Epithelial cell of proximal tubule (primary cell): ENCODE measurements at places on chromosomes 3 and 15.
A peak's percentile ranks its signal among the peaks of the same experiment; 100 is the strongest.

DNA sequence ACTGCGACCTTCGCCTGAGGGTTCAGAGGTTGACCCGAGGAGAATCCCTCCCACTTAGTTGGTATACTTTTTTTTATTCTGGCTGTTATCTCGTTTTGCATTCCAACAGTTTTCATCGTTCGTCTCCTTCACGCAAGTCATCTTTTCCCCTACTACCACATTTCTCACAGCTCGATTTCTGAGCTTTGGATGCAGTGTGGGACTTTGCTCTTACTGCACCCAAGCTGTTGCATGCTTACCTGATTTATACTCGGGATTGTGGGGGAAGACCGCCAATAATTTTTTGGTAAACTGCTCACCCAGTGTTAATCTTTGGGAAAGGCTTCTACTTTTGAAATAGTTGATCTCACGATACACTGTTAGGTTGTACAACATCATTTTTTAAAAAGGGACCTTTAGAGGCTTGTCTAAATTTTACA, 702 bp downstream of the TBC1D23 start:
- DNase-seq = no peak

GRCh38 chr3:51075221-51075775, 309.8 kb upstream of the MANF start:
- DNase-seq = no peak

- DNase-seq = no peak
Observed at GRCh38 chr15:70202756-70203155, 105.0 kb upstream of the TLE3 start.

DNA sequence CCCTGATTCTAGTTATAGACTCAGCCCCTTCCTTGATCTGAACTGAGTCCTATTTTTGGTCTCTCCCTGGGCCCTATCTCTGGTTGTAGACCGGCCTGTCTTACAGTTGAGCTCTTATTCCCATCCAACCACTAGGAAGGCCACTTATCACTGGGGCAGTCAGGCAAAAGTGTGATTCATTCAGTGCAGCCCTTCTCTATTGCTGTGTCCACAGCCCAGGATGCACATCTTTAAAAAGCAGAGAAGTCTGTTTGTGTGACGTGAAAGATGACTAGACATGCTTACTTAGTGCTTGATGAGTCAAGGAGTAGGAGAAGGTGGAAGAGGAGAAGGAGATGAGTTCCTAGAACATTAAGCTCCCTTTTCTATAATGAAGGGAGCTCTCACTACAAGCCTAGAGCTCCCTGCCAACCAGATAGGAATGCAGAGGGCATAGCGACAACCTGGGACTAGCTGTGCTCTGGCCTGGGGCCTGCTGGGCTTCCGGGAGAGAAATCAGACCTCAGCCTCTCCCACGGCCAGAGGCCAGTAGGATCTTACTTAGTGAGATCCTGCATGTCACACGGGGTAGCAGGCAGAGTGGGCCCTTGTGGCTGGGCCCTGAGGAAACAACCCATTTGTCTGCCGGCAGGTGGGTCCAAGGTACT, 25.7 kb downstream of the INSYN1 start:
- DNase-seq = no peak

DNA sequence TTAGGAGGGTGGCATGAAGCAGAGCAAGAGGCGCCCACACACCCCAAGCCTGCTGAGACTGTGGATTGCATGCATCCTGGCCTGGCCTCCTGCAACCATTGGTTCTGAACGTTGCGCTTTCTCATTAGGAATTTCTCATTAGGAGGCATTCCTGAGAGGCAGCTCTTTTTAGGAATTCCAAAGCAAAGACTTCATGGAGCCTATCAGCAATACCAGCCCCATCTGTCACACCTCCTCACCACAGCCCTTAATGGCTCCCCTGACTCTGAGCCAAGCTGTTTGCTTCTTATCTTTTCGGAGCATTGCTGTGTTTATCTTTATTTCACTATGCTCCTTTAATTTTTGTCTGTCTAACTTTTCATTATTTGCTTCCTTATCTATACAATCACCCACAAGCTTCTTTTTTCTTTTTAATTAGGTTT, 226.9 kb downstream of the CACNA2D3 start:
- DNase-seq = no peak

- DNase-seq = no peak
Observed at GRCh38 chr3:52787672-52788625, 6.6 kb upstream of the ITIH3 start.

- no peak for DNase-seq
Observed at GRCh38 chr3:67650084-67650483, 4.3 kb downstream of the SUCLG2 start.

DNA sequence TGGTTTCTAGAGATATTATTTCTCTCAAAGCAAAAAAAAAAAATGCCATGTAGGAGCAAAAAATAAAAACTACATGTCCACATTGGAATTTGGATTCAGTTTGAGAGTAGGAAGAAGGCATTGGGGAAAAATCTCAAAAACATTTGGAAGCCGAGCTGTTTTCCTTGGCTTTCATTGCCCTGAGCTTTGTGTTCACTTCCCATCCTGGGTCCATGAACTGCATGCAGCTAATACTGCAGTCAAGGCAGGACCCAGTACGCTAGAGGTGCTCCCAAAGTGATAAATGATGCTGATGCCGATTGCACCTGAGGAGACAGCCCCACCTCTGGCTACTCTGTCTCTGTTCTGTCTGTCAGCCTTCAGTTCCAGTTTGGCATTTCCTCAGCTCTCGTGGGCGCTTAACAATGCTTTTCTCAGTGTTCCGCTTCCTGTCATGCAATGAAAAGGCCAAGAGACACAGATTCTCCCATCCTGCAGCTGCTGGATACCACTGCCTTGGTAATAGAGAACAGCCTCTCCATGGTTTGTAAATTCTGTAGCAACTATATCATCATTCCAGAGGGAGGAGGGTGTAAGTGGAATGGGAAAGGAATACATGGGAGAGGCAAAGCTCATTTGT, 181.8 kb downstream of the RYR3 start:
- DNase-seq = no peak

DNA sequence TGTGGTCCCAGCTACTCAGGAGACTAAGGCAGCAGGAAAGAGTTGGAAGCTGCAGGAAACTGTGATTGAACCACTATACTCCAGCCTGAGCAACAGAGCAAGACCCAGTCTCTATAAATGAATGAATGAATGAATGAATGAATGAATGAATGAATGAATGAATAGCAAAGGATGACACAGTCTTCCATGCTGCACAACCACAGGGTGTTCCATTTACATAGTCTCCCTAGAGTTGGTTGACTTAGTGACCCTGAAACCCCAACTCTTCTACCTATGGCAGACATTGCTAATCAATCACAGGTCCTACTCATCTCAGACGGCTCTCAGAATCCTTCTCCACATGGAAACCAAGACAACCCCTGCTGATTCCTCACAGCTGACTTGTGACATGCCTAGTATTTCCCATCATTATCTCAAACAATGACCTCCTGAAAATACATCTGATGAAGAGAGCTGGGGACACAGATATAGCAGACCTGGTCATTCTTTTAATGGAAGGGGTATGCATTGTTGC, 2.1 kb downstream of the IQCF5 start:
- no peak for DNase-seq

DNA sequence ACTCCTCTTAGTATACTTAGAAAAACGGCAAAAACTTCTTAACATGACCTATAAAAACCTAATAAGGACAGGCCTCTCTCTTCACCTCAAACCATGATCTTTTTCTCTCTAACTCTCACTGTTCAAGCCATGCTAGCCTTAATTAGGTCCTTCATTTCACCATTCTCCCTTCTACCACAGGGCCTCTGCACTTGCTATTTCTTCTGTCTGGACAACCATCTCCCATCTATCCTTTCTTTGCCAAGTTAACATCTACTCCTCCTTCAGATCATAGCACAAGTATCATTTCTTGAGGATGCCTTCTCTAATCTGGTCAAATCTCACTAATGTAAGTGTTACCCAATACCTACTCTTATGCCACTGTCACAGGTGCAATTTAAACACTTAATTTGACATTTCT, 39.1 kb downstream of the TMCC1 start:
- no peak for DNase-seq

GRCh38 chr3:120348065-120348990, 826 bp downstream of the LRRC58 start:
- DNase-seq = no peak

DNA sequence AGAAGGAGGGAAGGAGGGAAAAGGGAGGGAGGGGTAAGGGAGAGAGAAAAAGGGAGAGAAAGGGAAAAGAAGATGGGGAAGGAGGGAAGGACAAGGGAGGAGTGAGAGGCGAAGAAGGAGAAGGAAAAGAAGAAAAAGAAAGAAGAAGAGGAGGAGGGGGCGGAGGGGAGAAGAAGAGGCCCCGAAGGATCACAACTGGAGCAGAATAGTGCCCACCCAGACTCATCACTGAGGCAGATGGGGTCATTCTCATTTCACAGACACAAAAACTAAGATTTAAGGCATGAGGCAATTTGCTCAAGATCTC, 2.7 kb upstream of the ALAS1 start:
- no peak for DNase-seq

GRCh38 chr15:59792359-59792758, 103.2 kb upstream of the BNIP2 start:
- DNase-seq = no peak

GRCh38 chr3:192847941-192848340, 69.7 kb downstream of the MB21D2 start:
- no peak for DNase-seq

DNA sequence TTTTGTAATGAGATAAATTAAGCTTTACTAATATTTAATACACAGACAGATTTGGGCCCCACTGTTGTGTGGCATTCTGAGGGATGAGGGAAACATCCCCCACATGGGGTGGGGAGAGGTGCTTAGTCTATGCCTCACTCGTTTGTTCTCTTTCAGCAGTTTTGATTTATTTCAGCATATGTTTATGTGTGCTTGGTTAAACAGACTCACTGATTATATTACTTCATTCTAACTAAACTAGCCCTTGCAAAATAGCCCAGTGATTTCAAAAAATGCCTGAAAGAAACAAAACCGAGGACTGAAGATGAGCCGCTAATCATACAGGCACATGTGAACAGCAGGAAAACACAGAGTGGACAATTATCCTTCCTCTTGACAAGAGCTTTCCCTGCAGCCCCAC, 27.2 kb downstream of the TNFAIP8L3 start:
- DNase-seq = no peak

- no peak for DNase-seq
Observed at GRCh38 chr15:83612898-83613635, 40.9 kb upstream of the ADAMTSL3 start.

GRCh38 chr3:44065311-44066094, 176.2 kb upstream of the TOPAZ1 start:
- peak; percentile 89 for DNase-seq

GRCh38 chr15:80041494-80042253, 17.8 kb upstream of the ZFAND6 start:
- DNase-seq = no peak

- DNase-seq = no peak
Observed at GRCh38 chr3:171285287-171285686, 174.9 kb downstream of the TNIK start.

- DNase-seq = no peak
Observed at GRCh38 chr3:87145553-87145952, 81.6 kb upstream of the CHMP2B start.

GRCh38 chr3:145448436-145448835, 712.5 kb downstream of the PLOD2 start:
- peak; percentile 7 for DNase-seq

- DNase-seq = peak; percentile 90
Observed at GRCh38 chr3:4977001-4977852, 2.0 kb upstream of the BHLHE40 start.

GRCh38 chr3:98727638-98728037, 35.5 kb upstream of the ST3GAL6 start:
- no peak for DNase-seq

- no peak for DNase-seq
Observed at GRCh38 chr3:107988460-107989175, 102.2 kb downstream of the CD47 start.

GRCh38 chr15:67133738-67134066, 68.3 kb downstream of the SMAD3 start:
- no peak for DNase-seq

GRCh38 chr3:46866720-46867549, 3.7 kb upstream of the MYL3 start:
- DNase-seq = no peak

- no peak for DNase-seq
Observed at GRCh38 chr3:40170395-40170794, 139.1 kb upstream of the EIF1B start.

DNA sequence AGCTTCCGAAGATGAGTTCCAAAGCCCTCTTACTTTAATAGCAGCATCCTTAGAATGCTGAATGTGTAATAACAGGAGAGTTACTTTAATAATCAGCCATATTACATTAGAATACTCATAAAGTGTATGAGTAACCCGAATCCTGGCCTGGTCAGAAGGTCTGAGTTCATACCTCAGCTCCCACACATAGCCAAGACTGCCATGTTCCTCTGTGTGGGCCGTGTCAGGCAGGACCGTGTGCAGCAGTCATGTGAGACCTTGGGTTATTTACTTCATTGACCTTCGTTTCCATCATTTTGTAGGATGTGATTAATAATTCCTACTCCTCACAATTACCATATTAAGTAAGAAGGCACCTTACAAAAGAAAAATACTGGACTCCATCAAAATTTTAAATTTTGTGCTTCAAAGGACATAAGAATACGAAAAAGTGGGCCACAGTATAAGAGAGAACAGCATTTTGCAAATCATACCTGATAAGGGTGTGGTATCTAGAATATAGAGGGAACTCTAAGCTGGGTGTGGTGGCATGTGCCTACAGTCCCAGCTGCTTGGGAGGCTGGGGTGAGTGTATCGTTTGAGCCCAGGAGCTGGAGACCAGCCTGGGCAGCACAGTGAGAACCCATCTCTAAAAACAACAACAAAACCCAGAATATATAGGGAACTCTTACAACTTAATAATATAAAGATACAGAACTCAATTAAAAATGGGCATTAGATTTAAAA, 163.4 kb downstream of the ATG7 start:
- no peak for DNase-seq

DNA sequence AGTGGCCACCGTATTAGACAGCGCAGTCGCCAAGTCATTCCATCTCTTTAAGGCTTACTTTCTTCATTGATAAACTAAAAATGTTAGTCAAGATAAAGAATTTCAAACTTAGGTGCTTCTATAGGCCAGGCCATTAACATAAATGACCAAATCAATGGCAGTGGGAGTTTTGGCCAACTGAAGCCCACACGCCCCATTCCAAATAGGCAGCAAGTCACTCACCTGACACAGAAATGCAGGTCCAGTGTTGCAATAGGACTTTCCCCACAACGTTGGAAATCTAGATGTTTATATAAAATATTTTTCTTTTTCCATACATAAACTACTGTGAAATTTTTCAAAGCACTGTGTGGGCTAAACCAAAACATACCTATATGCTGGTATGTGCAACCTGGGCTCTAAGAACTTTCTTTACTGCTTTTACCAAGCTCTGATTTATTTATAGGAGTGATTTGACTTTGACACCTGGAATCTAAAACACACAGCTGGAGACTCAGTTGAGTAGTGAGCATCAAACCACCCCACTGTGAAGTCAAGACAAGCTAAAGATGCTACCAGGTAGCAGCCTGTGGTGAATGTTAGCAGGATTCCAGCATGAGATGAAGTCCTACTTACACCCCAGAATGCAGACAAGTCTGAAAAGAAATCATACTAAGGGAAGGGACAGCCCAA, 15.1 kb downstream of the GOLIM4 start:
- DNase-seq = no peak

- DNase-seq = no peak
Observed at GRCh38 chr3:188034989-188035388, 119.0 kb upstream of the LPP start.

GRCh38 chr3:193837347-193837827, 244.4 kb downstream of the OPA1 start:
- DNase-seq = no peak
